Dermis microvascular lymphatic vessel endothelial cell (primary cell): ENCODE measurements at places on chromosomes 7 and 10. TPM values are rescaled to one million over a fixed set of nuclear protein-coding genes. Genes with fewer than 3 reads are reported as not detected.

MYH16 gene
- total RNA-seq: under 0.01 and 0.13 TPM in 2 replicates

CRYGN gene
- total RNA-seq: not detected in 2 replicates

NEBL gene
- total RNA-seq: 0.63 and 1.2 TPM in 2 replicates

PAX4 gene
- total RNA-seq: not detected in 2 replicates

IDI2 gene
- not detected in 2 replicates for total RNA-seq

GATA3 gene
- total RNA-seq: under 0.01 TPM in 2 replicates

GALNT11 gene
- 28.1 and 41.8 TPM in 2 replicates for total RNA-seq

GPR158 gene
- under 0.01 TPM in 1 of 2 replicates, not detected in the other for total RNA-seq

ATG9B gene
- under 0.01 and 0.13 TPM in 2 replicates for total RNA-seq

EBF3 gene
- 1.5 and 1.6 TPM in 2 replicates for total RNA-seq

DNA sequence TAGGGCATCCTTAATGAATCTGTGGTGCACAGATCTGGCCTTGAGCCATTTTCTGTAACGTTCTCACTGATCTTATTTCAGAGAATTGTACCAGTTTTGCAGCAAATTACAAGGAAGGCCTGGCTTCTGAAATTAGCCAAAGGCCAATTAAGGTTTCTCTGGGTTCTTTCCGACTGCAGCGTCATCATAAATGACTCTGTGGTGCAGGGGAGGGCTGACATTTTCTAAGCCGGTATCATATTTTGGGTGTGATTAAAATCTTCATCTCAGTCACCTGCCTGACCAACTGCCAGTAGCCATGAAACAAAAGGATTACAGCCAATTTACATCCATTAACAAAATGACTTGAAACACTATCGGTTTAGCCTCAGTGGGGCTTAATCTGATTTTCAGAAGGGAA, 363.7 kb downstream of the ADRA2A start:
- DNase-seq: no peak

DNA sequence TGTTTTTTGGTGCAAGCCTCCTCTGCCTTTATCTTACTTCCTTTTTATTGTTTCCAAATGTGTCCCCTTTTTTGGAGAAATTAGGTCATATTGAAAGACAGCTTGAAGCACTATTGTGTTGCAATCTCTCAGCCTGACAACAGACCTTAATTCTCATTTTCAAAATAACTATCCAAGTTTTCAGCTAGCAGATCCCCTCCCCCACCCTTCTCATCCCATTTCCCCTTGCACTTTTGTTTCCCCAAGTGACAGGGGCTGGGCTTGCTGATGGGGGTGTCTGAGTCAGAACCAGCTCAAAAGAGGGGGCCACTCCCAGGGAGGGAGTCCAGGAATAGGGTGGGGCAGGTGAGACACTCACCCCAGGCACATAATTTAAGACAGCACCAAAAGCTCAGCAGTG, 75.3 kb downstream of the MKI67 start:
- DNase-seq: no peak

DNA sequence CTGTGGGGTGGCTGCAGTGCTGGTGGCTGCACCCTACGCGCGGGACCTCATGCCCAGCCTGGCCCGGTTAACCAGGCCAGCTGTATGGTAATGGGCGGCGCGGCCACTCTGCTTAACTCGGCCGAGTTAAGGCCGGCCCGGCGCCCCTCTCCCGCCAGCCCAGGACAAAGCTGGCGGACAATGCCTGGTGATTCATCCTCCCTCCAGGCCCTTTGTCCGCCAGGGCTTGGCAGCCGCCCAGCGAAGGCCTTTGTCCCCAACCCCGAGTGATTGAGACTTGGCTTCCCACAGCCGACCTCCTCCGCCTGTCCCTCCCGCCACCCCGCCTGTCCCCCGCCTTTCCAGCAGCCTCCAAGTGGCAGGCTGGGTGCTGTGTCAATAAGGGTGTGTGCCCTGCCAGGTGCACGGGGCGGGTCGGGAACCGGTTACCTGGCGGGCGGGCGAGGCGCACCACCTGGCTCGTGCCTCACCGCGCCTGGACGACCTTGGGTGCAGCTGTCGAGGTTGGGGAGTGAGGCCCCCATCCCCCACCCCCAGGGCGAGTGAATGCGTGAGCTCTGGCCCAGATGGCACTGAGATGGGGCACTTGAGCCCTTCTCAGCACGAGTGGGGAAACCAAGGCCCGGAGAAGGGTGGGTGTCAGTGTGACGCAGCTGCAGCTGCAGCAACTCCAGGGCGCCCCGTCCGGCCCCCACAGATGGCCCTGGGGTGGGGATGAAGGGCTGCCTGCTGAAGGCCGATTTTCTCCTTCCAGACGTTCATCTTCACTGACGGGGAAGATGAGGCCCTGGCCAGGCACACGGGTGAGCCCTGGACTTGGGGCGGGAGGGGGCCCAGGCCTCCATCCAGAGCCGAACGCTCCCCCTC, 4.6 kb downstream of the LFNG start:
- peak; percentile 83 for DNase-seq

GRCh38 chr10:27626890-27627289, 118.7 kb downstream of the MKX start:
- DNase-seq: no peak

DNA sequence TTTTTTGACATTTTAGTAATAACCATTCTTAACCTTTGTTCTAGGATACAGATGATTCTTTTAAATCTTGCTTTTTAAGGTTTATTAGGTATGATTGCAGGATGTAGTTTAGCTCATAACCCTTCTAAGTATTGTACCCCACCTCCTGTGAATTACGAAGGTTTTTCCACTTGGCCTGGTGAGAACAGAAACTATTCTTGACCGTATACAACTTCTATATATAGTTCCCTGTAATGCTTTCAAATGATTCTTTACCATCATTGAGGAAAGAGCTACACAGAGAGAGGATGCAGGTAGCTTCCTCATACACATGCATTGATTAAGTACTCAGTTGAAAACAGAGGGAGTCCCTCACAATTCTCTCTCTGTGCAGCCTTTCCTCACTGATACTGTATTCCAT, 86.3 kb downstream of the PALS2 start:
- no peak for DNase-seq

- DNase-seq: no peak
Measured at GRCh38 chr7:81573128-81573527, 196.7 kb downstream of the HGF start.

DNA sequence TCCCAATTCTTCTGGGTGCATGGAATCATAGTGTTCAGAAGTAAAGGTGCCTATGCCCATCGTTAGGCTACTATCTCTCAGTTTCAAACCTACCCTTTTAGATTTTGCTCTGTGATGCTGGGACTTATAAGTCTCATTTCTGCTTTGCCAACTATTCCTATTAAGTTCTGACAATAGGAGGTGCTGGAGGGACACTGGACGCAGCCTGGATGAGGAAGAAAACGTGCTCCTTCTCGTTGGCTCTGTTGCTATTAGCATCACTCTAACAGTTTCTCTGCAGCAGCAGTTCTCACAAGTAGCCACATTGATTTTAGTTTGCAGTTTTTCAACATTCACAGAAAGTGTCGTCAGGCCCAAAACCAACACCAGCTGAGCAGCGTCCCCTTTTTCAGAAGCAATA, 72.4 kb downstream of the ABCC2 start:
- DNase-seq: peak; percentile 61

GRCh38 chr7:69177461-69177861, 420.8 kb upstream of the AUTS2 start:
- DNase-seq: no peak

- DNase-seq: no peak
Measured at GRCh38 chr7:123872908-123873307, 27.9 kb downstream of the HYAL4 start.

DNA sequence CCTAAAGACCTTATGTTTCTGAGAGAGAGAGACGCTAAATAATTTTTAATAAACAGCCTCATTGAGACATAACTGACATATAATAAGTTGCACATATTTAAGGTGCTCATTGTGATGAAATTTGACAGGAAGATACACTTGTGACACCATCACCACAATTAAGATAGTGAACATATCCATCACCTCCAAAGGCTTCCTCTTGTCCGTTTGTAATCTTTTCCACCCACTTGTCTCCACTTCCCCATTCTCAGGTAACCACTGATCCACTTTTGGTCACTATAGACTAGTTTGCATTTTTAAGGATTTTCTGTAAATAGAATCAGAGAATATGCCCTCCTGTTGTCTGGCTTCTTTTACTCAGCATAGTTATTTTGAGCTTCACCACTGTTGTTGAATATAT, 195.1 kb upstream of the WDR11 start:
- no peak for DNase-seq

- no peak for DNase-seq
Measured at GRCh38 chr10:70441895-70442309, 421 bp upstream of the NODAL start.

DNA sequence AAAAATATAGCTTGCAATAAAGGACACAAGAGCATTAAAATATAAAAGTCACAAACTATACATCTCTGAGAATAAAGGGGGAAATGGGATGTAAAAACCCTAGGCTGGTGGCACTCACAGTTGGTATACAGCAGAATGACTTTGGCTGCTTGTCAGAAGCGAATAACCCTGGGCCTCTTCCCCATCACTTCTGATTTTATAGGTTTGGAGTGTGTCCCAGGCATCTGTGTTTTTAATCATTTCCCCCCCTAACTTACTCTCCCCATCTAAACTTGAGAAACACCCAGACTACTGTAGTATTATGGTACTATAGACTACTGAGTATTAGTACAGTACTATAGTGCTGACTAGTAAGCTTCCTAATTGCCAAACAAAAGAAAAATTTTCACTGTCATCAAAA, 1.8 kb upstream of the RPA3 start:
- DNase-seq: no peak

DNA sequence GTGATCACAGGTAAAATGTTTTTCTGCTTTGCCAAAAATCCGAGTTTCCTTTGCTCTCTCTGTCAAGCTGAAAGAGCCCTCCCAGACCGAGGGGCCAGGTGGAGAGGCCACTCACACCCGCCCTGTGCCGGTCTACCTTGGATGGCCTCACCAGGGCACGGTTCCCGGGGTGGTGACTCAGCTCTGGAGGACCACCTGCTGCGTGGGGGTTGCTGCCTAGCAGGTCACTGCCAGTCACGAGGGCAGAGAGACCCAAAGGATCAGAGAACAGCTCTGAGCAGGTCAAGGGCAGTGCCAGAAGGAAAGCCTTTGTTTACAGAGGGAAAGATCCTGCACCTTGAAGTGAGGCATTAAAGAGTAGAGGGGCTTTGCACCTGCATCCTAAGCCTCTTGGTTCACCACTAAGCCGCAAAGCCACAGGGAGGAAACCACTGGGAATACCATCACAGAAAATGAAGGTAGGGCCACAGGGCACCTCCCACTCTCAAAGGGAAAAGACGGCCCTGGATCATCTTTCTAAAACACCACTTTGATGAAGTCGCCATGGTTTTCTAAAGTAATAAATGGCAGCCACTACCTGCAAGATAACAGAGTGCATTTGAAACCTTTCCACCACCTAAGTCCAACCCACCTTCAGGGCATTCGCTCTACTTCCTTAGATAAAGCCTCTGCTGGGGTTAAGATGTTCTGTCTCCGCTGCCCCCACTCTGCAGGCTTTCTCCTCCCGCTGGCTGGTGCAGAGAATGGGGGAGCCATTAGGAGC, 160.3 kb upstream of the KLF14 start:
- DNase-seq: peak; percentile 84

GRCh38 chr10:83555264-83555663, 584.0 kb upstream of the GHITM start:
- no peak for DNase-seq

DNA sequence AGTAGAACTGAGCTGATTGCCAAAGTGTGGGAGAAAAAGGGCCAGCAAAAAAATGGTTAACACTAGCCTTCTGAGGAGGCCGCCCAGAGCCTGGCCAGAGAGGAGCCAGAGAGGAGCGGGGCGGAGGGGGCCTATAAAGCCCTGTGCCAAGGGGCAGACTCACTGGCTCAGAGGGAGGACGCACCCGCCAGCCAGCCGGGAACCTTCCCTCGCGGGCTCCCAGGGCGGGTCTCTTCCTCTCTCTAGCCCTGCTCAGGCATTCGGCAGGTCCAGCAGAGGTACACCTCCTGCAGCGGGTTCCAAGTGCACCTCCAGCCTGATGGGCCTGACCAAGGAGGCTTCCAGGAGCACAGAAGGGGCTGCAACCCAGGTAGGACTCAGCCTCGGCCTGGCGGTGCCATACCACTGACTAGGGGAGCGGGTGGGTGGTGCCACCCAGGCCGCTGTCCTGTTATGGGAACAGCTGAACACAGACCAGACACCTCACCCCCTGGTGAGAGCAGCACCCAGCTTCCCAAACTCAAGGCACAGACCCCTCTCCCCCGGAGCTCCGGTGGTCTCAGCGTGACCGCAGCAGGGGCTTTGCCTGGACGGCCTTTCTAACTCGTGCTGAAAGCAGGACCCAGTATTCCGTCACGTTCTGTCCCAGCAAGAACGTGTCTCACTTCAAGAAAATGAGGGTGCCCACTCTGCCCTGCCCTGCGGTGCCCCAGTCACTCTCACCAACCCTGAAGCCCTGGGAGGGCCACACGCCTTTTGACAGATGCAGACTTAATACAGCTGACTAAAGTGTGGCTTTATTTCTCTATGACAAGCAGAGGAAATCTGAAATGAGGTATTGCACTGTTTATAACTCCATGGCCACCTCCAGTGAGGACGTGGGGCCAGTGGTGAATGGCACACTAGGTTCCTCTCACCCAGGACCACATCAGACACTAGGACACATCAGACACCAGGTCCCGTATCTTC, at the start of gene GPER1:
GPER1 (plus strand) TSS at position 162 of the 969 bp plus-strand sequence. CDS start 3,616 bp downstream, outside the sequence.
- DNase-seq: no peak

DNA sequence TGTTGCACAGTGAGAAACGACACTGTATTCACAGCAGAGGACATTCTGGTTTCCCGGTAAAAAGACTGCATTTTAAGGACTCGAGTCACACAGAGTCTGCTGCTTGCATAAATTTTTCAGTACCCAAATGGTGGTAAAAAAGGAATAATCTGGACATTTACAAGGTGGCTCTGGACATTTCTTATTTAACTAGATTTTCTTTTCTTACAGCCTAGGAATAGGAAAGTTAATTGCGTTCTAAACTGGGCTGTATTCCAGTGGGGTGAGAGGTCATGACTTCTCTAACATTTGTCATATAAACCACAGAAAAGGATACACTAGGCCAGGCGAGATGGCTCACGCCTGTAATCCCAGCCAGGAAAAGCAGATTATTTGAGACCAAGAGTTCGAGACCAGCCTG, 237.5 kb upstream of the KLF6 start:
- no peak for DNase-seq

GRCh38 chr7:109842386-109842785, 1248.5 kb upstream of the LRRN3 start:
- no peak for DNase-seq

DNA sequence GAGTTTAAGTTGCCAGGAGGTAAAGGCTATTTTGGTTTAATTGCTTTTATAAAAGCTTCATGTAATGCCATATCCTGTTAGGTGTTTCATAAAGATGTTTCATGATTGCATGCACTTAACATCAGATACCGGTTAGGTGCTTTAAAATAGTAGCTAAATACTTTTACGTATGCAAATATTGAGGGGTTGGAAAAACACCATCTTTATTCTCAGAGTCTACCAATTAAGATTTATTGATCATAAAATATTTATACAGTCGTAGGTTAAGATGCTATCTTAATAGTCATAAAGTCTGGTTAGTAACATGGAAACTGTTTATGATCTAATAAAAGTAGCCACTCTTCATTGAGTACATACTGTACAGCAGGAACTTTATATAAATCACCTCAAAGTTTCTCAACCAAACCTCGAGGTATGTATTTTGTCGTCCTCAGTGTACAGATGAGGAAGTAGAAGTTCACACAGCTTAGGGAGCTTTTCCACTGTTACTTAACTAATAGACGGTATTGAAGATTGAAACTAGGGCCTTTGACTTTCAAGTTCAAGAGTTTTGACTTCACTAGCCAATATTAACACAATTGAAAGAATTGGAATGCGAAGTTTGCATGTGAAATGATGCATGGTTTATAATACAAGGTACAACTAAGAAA, 897.1 kb downstream of the GATA3 start:
- DNase-seq: no peak

- no peak for DNase-seq
Measured at GRCh38 chr7:110224643-110225042, 866.3 kb upstream of the LRRN3 start.

GRCh38 chr7:48168159-48168558, 3.1 kb upstream of the ABCA13 start:
- no peak for DNase-seq
